NCI-H1105 treated with DMSO at 0.1 percent for 48 hours (cell line): ENCODE measurements at places on chromosomes 5 and 9.
A peak's percentile ranks its signal among the peaks of the same experiment; 100 is the strongest.

DNA sequence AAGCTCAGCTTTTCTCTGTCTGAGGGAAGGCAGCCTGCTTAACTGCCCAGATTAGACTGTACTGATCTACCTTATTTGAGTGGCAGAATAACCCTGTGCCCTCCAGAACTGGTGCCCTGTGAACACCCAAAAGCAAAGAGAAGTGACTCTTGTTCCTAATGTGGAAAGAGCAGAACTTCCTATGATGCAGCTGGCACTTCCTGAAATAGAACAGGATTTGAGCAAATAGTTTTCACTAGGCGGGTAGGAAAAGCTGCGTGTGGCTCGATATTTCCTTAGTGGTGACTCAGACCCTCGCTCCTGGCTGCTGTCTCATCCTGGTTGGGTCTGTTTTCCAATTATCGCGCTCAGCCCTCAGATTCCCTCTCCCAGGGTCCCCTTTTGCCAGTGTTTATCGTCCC, 89.9 kb downstream of the SH3TC2 start:
- no peak for DNase-seq

- peak; percentile 6 for DNase-seq
Observed at GRCh38 chr9:135479469-135480052, at the start of gene PPP1R26. TSS of gene PPP1R26 (plus strand) at chr9:135479782. CDS start at chr9:135484511, 4,729 bp downstream.

DNA sequence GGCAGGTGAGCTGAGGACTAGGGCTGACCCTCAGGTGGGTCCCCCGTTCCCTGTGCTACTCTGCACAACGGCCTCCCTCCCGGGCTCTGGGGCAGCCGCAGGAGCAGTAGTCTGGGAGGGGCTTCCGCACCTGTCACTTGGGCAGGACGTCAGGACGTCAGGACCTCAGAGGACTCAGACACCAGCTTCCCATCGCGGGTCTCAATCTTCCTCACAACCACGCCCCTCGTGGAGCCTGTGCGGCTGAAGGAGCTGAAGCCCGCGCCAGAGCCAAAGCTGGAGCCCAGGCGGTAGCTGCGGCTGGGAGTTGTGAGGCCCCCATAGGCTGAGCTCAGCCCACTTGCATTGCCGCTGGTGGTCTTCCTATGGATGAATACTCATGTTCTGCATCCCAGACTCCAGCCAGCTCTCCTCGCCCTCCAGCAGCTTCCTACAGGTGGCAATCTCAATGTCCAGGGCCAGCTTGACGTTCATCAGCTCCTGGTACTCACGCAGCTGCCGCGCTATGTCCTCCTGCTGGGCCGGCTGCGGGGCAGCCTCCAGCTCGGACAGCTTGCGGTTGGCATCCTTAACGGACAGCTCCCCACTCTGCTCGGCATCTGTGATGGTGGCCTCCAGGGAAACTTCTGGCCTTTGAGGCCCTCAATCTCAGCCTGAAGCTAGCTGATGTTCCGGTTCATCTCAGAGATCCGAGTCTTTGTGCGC, 381.4 kb upstream of the RGMB start:
- DNase-seq, result no peak

GRCh38 chr5:9015260-9015936, 530.5 kb downstream of the SEMA5A start:
- DNase-seq, result no peak

- DNase-seq, result peak; percentile 84
Observed at GRCh38 chr5:81856948-81857928, 106.3 kb upstream of the SSBP2 start.

GRCh38 chr9:68495247-68495646, 45.4 kb downstream of the TMEM252 start:
- DNase-seq, result no peak

GRCh38 chr5:43338862-43339261, 25.6 kb upstream of the HMGCS1 start:
- DNase-seq, result no peak

- DNase-seq, result no peak
Observed at GRCh38 chr5:83434946-83435345, 36.6 kb upstream of the VCAN start.

DNA sequence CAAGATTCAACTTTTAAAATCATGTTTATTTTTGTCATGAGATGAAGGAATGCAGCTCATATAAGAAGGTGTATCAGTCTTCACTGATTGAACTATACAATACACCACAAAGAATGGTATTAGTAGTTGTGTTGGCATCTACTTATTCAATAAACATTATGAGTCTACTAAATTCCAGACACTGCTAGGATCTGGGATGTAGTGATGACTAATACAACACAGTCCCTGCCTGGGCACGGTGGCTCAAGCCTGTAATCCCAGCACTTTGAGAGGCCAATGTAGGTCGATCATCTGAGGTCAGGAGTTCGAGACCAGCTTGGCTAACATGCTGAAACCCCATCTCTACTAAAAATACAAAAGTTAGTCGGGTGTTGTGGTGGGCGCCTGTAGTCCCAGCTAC, 171.4 kb upstream of the NFIB start:
- no peak for DNase-seq

GRCh38 chr5:77514457-77514856, 22.3 kb upstream of the WDR41 start:
- no peak for DNase-seq

- DNase-seq, result no peak
Observed at GRCh38 chr9:14352503-14352902, 38.6 kb upstream of the NFIB start.

DNA sequence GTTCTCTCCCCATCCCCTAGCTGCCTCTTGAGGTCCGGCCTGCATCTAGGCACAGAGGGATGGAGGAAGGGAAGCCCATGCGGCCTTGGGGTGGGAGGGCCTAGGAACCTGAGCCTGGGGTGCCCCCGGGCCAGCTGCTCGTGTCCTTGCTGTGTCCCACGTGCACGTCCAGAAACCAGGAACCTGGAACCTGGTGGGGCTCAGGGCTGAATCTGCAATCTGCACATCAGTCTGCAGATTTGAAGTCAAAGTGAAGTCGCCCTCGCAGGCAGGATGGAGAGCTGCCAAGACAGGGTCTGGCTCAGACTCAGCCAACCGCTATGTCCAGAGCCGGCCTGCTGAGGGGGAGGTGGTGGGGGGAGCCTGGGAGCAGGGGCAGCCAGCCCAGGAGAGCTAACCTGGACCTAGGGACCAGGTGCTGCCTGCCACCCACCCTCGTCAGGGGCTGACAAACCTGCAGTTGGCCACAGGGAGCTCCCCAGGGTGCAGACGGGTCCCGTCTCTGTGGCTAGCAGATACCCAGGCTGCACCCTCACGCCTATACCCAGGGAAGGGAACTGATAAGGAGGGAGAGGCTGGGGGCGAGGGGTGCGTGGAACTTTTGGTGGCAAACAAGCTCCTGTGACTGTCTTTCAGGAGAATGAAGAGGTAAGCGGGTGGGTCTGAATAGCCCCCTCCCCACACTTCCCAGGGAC, 103.5 kb upstream of the SIMC1 start:
- no peak for DNase-seq

GRCh38 chr9:2125906-2126305, 110.8 kb downstream of the SMARCA2 start:
- no peak for DNase-seq

GRCh38 chr9:133782157-133783130, 44.3 kb upstream of the SARDH start:
- DNase-seq, result peak; percentile 48

DNA sequence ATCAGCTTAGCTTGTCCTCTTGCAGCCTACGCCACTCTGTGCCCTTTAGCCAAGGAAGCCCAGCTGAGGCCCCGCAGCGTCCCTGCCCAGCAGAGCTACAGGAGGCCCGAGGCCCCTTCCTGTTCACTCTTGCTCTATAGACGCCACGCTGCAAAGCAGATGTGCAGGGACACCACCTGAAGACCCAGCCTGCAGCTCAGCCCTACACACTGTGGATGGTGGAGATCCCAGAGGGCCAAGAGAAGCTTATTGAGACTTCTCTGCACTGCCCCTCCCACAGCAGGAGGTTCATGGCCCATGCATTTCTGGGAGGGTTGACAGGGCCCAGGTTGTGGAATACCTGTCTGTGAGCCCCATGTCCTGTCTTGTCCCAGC, 33.6 kb downstream of the IRF1 start:
- no peak for DNase-seq

DNA sequence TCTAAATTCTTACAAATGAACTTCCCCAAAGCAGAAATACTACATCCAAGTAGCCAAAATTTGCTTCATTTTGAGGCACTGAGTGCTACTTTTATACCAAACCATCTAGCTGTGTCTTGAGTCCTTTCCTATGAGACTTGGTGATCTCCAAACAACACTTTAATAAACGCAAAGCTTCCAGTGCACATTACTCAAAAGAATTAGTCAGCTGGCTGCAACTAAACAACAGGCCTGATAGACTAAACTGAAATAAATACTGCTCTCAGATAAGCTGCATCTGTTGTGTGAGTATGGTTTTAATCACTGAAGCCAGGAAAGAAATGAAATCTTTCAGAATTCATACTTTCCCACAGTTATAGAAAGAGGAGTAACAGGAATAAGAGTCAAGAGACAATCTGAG, 80.3 kb downstream of the VCAN start:
- DNase-seq, result no peak

GRCh38 chr9:79195879-79196278, 375.9 kb upstream of the TLE4 start:
- no peak for DNase-seq

DNA sequence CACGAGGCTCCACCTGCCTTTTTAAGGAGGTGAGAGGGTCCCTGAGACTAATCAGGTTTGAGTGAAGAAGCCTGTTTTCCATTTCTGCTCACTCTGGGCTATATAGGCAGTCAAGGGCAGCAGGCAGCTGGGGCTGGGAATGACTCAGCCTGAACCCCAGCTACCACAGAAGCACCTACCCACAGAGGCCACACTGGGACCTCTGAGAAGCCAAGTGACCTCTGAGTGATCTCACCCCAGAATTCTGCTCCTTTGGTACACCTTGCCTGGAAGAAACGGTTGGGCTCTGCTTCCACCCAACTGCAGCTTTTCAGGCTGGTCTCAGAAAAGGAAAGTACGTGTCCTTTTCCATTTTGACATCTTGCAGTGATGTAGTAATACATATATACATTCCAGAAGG, 6.8 kb downstream of the FAM219A start:
- no peak for DNase-seq

- DNase-seq, result no peak
Observed at GRCh38 chr5:29568028-29568427, 1625.5 kb upstream of the CDH6 start.

- no peak for DNase-seq
Observed at GRCh38 chr9:129509533-129509928, 111.4 kb downstream of the C9orf50 start.

DNA sequence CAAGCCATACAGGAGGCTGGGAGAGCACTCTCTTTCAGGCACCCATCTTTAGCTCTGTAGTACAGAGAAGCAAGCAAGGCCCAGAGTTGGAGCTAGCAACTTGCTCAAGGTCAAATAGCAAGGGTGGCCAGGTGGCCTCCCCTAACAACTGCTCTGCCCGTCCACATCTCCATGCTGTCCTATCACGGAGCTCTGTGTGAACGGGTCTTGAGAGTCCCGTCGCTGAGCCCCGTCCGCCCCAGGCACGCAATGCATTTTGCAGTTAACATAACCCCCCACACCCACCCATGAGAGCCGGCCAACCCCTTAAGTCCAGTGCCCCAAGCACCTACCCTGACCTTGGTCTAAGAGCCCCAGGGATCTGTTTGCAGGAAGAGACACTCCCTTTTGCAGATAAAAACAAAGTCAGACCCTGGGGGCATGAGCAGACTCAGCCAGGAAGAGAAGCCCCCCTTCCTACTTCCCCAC, 1.5 kb downstream of the RNF44 start:
- DNase-seq, result no peak

DNA sequence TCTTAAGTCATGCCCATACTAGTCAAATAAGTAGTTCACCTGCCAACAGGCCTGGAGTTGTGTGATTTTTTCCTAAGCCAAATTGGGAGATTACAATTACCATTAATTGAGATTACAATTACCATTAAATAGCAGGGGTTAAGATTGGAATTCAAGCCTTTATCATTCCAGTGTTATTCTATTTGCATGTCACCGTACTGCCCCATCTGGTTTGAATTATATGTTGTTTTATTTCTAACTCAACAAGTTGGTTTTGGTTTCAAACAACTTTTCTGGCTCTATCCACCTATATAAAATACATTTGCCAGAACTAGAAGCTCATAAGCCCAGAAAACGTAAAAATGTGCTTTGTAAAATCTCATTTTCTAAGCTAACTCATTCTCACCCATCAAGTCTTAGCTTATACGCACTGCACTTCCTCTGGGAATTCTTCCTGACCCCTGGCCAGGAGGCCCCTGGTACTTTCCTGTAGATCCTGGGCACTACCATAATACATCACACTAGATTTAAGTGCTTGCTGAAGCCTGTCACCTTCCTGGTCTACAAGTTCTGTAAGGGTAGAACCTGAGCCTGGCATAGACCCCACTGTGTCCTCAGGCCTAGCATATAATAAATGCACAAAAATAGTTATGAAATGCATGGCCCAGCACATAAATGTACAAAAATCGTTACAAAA, 242.0 kb upstream of the TRPM3 start:
- no peak for DNase-seq

DNA sequence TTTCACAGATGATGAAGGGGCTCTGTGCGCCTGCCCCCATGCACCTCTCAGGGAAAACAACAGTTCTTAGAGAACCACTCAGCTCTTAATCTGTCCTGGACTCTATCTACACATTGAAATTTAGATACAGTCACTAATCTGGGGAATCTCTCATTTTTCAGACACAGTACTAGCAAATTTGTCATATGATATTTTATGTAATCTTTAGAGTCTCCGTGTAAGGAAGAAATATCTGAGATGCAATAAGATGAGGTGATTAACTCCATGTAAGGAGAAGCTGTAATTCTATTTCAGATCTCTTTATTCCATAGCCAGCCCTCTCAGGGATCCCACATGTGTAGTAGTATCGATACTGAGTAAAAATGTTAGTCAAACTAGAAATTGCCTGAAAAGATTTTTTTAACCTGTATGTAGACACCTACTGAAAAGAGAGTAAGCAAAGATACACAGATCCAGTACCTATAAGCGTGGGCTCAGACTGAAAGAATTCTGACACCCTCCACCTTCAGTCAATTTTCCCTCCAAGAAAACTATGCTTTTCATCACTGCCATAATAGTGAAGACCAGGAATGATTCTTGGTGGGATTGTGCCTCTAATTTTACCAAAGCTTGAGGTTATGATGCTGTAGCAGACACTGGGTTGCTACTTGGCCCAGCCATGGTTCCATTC, 279.6 kb upstream of the TMEM161B start:
- no peak for DNase-seq

DNA sequence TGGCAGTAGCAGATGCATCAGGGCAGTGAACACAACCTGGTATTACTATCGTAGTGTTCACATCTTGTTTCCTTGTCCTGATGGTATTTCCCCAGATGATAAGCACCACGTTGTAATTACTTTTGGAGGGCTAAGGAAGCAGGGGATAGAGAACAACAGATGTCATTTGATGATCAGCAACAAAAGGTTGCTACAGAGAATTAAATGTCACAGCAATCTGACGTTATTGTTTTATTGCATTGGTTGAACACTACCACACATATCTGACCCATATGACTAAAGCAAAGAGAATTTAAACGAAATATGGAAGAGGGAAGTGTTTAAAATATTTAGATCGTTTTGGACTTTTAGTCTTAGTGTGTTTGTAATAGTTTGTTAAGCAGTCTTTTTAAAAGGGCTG, 408.3 kb downstream of the SH3GL2 start:
- DNase-seq, result no peak
